ENCODE measurements at places on chromosomes 11 and 22. TPM values are rescaled to one million over a fixed set of nuclear protein-coding genes. Genes with fewer than 3 reads are reported as not detected.

DNA sequence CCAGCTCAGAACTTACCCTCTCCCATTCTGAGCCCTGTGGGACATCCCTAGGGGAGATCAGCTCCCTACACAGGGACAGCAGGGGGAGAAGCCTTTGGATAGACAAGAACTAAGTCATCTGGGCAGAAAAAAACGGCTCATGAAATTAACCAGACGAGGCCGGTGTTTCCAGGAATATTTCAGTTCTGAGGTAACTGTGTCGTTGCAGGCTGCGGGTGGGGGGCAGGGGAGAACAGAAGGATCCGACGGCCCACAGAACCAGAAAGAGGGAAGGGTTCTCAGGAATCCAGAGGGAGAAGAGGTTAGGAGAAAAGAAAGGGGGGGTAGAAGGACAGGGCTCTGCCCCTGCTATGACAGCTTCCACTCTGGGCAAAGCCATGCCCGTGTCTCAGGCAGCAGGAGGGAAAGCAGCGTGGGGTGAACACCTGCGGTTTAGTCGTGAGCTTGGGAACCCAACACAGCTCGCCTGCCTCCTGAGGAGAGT, 3.6 kb downstream of the CLCF1 start:
- H3K27me3 ChIP-seq: peaks cover 3% of the 10 kb centered on the region
- H3K36me3 ChIP-seq: no peaks in the 10 kb centered on the region
- no peak overlapping the region for H3K4me3 ChIP-seq
- peak; percentile 49 for DNase-seq

DNA sequence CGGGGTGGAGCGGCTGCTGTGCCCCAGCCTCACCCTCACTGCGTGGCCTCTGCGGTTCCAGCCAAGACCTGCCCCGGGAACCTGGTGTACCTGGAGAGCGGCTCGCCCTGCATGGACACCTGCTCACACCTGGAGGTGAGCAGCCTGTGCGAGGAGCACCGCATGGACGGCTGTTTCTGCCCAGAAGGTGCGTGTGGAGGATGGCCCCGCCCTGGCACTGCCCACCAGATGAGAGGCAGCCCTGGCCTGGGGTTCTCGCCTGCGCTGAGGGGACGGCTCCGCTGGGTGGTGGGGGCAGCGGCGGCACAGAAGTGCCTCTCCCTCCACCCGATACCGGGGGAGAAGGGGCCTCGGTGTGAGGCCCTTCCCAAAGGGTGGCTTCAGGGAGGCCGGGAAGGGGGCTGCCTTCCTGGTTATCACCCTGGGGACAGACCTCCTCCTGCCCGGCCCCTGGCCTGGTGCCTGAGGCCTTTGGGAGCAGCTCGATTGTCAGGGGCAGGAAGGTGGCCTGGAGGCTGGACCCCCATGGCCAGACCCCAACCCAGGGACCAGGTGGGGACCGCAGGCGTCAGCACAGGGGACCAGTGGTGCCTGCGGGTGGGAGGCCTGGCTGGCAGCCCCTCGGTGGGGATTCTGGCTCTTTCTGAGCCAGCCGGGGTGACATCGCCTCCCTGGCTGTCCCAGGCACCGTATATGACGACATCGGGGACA, 7.1 kb downstream of the MUC2 start:
- no peak overlapping the region for H3K27ac ChIP-seq
- DNase-seq: no peak
- H3K4me3 ChIP-seq: no peak overlapping the region
- H3K27me3 ChIP-seq: no peaks in the 10 kb centered on the region
- H3K4me1 ChIP-seq: no peaks in the 10 kb centered on the region

- no peaks in the 10 kb centered on the region for H3K27me3 ChIP-seq
- H3K4me3 ChIP-seq: no peak overlapping the region
- no peak for DNase-seq
- H3K27ac ChIP-seq: no peak overlapping the region
- peaks cover 12% of the 10 kb centered on the region for H3K36me3 ChIP-seq
Measured at GRCh38 chr22:22769434-22770279, 118.0 kb upstream of the IGLL5 start.

DNA sequence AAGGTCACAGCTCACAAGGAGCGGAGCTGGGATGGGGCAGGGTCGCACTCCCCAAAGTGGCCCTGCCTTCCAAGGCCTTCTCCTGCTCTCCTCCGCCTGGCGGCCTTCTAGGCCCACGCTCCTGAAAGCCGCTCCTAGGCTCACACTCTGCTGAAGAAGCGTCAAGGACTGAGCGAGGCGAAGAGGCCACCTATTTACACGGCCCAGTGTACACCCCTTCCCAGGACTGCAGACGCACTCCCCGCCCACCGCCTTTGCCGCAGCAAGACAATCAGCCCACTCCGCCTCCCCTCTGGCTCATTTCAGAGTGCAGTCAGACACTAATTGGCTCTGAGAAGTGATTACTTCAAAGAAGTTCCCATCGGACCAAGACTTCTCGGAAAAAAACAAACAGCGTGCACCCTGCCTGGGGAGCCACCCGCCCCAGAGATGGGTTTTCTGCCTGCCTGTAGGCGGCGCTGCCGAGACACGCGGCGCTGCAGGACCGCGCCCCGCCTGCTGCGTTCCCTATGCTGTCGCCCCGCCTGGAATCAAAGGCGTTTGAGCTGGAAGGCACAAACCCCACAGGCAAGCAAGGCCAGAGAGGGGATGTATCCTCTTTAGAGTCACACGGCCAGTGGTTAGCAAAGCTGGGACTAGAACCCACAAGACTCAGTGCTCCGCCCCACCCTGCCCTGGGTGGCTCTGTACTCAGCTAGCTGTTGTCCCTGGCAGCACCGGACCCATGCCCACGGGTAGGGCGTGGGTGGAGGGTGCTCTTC, 414.8 kb downstream of the BUD13 start:
- H3K27me3 ChIP-seq: no peaks in the 10 kb centered on the region
- H3K27ac ChIP-seq: no peak overlapping the region
- H3K36me3 ChIP-seq: no peaks in the 10 kb centered on the region

The GLYAT gene
- not detected for total RNA-seq

DNA sequence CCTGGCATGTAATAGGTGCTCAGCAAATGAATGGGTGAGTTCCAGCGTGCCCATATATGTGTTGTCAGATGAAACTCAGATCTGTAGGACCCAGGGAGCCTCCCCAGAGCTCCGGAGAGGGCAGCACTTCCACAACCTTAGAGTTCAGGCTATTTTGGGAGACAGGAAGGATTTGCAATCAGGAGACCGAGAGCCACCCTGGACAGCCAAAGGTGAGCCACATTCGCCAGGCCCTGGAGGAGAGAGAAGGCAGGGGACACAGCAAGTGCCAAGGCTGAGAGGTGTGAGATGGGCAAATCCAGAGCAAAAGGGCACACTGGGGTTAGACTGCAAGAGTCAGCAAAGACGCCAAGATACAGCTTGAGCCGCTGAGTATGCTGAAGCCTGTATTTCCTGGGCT, 66.4 kb downstream of the CD82 start:
- no peaks in the 10 kb centered on the region for H3K4me1 ChIP-seq
- H3K27me3 ChIP-seq: peaks cover 6% of the 10 kb centered on the region
- H3K36me3 ChIP-seq: no peaks in the 10 kb centered on the region
- H3K27ac ChIP-seq: no peak overlapping the region

- no peaks in the 10 kb centered on the region for H3K36me3 ChIP-seq
- no peak overlapping the region for H3K4me3 ChIP-seq
- peaks cover 15% of the 10 kb centered on the region for H3K4me1 ChIP-seq
- H3K27ac ChIP-seq: no peak overlapping the region
Measured at GRCh38 chr22:49956418-49956770, 4.2 kb upstream of the PIM3 start.

DNA sequence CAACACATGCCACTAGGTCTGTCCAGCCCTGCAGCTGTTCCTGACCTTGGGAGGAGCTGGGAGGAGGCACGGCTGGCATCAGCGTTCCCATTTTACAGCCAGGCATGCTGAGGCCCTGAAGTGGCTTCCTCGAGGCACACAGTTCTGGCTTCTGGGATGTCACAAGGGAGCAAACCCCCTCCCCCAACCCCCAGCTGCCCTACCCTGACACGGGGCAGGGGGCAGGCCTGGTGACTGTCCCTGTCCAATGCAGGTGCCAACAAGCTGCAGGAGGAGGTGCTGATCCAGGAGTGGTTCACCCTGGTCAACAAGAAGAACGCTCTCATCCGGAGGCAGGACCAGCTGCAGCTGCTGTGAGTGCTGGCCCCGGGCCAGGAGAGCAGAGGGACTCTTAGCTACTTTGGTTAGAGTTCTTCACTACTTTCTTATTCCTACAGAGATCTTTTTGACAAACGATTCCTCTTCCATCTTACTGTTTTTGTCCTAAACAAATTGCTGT, 5.3 kb downstream of the KCNK7 start:
- no peak overlapping the region for H3K27ac ChIP-seq
- no peak for DNase-seq
- H3K36me3 ChIP-seq: peaks cover 41% of the 10 kb centered on the region

The KDELR3 gene
- 0.25 TPM for total RNA-seq

The P2RY2 gene
- 1.0 TPM for total RNA-seq

DNA sequence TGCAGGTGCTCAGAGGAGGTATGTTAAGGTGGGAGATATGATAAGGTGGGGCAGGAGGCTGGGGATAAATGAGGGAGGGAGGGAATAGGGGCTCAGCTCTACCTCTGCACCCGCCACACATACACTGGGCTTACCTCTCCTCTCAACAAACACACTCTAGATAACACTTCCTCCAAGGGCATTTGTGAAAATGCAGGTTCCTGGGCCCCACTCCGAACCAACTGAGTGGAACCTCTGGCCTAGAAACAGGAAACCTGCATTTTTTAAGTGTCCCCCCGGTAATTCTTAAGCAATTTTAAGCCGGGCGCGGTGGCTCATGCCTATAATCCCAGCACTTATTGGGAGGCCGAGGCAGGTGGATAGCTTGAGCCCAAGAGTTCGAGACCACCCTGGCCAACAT, 46.5 kb upstream of the CD5 start:
- no peak overlapping the region for H3K27ac ChIP-seq
- no peak overlapping the region for H3K4me3 ChIP-seq
- peaks cover 9% of the 10 kb centered on the region for H3K4me1 ChIP-seq
- no peak for DNase-seq
- H3K36me3 ChIP-seq: no peaks in the 10 kb centered on the region

The SIAE gene
- 5.4 TPM for total RNA-seq

DNA sequence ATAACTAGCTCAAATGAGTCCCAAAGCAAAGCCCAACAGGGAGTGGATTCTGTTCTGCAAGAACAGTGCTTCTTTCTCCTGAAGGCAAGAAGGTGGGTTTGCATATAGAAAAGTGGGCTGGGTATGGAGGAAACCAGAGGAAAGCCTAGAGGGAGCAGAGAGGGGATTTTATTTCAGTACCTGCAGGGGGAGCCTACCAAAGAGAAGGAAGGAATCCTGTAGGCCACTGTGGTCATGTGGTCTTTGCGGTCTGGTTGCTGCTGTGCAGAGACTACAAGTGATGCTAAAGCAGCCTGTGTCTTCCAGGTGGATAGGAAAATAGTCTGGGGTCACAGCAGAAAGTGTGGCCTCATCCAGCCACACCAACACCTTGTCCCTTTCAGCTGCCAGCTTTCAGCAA, 33.2 kb upstream of the ZBTB16 start:
- peaks cover 4% of the 10 kb centered on the region for H3K27me3 ChIP-seq
- H3K27ac ChIP-seq: no peak overlapping the region
- H3K4me1 ChIP-seq: peaks cover 2% of the 10 kb centered on the region
- no peak overlapping the region for H3K4me3 ChIP-seq
- no peaks in the 10 kb centered on the region for H3K36me3 ChIP-seq

The TRPM5 gene
- total RNA-seq: not detected

The JAML gene
- total RNA-seq: 12.8 TPM

GRCh38 chr11:47616726-47617416, 22.7 kb upstream of the C1QTNF4 start:
- no peak overlapping the region for H3K27ac ChIP-seq
- H3K4me1 ChIP-seq: peaks cover 19% of the 10 kb centered on the region

DNA sequence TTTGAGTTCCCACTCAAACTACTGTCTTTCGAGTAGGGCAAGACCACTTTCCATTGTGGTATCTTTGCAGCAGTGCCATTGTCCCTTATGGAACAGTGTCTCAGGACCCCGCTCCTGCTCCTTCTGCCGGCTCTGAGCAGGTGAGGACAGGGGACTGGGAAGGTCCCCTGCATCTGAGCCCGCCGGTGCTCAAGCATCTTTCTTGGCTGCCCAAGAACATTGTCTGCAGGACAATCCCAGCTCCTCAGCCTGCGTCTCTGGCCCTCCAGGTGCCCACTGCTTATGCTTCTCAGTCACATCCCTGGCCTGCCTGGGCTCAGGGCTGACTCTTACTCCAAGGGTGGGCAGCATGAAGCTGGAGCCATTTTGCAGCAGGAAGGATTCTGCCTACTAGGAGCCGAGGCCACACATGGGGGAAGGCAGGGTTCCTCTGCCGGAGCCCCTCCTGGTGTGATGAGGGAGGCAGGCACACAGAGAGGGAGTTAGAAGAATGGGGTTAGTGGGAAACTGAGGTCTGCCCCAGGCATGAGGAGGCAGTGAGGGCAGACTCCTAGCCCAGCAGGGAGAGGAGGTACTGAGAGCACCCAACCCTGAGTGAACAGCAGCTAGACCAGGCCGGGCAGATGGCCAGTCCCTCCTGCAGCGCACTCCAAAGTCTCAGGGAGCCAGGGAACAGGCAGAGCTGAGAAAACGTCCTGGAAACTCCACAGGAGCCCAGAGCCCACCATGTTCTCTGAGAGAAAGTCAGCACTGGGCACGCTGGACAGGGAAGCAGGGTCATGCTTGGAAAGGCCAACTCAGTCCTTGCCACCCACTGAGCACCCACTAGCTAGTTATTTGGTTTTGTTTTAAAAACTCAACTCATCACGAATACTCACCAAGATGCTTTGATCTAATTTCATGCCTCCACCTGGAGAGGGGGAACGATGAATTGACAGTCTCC, 7.5 kb upstream of the PPARA start:
- no peaks in the 10 kb centered on the region for H3K4me1 ChIP-seq
- H3K36me3 ChIP-seq: no peaks in the 10 kb centered on the region
- H3K27ac ChIP-seq: no peak overlapping the region
- DNase-seq: no peak
- no peak overlapping the region for H3K4me3 ChIP-seq
- H3K27me3 ChIP-seq: no peaks in the 10 kb centered on the region

DNA sequence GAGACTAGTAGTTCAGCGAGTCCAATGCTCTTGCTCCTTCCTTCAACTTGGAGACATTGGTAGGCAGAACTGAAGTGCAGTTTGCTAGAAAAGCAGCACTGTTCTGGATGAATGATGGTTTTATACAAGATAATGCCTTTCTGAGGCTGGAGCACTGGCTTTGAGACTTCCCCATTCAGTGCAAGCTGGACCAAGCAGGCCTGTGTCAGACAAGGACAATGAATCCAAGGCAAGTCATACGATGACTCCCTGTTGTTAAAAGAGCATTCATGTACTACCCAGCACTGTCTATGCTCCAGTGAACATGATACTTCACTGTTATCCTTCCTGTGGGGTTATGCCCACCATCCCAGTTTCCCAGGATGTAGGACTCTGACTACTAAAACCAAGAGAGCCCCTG, 242.3 kb upstream of the RAG2 start:
- no peak overlapping the region for H3K27ac ChIP-seq
- no peaks in the 10 kb centered on the region for H3K4me1 ChIP-seq
- DNase-seq: no peak
- H3K4me3 ChIP-seq: no peak overlapping the region
- no peaks in the 10 kb centered on the region for H3K27me3 ChIP-seq

GRCh38 chr11:44726283-44727113, at the start of gene TSPAN18:
Gene TSPAN18 (plus strand): TSS chr11:44726962. CDS start chr11:44906417, 179,455 bp downstream.
- DNase-seq: peak; percentile 75
- peaks cover 11% of the 10 kb centered on the region for H3K27me3 ChIP-seq
- H3K4me3 ChIP-seq: peak within 1 kb of the TSS; percentile 58
- peaks cover 25% of the 10 kb centered on the region for H3K4me1 ChIP-seq
